ENCODE measurements at places on chromosomes 1 and 21.

DNA sequence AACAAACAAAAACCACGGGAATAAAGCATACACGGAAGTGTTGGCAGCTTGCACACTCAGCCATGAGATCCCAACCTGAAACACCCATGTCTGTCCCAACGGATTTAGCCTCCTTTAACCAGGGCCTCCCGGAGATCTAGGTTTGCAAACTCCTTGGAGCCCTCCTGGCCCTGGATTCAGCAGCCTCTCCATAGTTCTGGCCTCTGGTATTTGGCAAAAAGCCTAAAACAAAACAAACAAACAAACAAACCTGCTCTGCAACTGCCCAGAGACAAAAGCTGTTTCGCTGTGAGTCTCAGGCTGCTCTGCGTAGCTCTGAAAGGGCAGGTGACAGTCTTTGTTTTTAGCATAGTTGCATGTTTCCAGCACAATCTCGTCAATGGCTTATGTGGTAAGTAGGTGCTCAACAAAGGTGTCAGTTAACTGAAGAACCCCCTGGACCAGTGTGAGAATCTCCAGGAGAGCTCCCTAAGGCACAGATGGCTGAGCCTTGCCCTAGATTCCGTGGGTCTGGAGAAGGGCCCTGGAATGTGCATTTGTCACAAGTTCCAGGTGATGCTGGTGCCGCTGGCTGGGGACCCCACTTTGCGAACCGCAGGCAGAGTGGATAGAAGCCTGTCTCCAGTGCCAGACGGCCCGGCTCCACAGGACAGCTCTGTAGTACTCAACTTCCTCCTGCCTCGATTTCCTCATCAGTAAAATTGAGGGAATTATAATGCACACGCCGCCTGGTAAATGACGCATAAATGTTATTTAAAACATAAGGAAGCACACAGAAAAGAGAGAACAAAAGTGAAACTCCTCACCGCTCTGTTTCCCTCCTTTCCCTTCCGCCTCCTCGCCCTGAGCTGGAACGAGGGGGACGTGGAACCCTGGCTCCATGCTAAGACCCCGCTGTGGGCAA is 86.2 kb downstream of the RIPK4 start:
- no peak for DNase-seq

DNA sequence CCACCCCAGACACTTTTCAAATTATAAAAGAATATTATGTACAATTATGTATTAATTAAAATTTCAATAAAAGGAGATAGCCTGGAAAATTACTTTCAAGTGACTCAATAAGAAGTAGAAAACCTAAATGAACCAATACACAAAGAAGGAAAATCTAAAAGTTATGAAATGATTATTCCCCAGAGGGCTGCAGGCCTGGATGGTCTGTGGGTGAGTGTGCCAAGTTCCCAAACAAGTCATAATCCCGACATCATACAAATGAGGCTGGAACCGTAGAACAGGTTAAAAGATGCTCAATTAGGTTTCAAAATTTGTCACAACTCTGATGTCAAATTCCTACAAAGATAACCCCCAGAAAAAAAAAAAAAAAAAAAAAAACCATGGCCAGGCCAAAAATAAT is 12.7 kb downstream of the SPATC1L start:
- DNase-seq: no peak

DNA sequence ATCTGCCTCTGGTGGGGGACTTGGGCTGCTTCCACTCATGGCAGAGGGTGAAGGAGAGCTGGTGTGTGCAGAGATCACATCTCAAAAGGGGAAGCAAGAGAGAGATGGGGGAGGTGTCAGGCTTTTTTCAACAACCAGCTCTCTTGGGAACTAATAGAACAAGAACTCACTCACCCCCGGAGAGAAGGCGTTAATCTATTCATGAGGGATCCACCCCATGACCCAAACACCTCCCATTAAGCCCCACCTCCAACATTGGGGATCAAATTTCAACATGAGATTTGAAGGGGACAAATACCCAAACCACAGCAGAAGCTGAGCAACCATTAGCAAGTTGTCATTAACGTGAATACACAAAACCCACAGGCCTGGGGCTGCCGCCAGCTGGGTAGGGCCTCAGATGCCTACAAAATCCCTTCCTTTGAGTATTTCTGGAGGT is 12.0 kb upstream of the VWA5B1 start:
- no peak for DNase-seq

DNA sequence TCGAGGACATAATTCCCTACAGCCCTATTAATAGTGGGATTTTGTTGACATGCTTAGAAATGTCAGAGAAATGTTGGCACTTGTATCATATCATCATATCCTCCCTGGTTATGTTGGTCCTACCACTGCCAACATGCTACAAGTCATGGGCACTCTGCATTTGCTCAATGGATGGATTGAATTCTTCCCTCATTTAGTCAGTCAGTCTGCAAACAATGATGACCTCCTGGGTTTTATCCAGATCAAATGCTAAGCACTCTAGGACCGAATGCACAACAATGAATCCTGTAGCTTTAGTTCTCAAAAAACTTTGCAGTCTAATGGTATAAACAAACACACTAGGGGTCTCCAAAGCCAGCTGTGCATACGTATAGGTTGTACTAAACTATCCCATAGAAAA is 357.2 kb upstream of the DPYD start:
- DNase-seq: no peak

GRCh38 chr21:22363504-22363903 is 1365.3 kb downstream of the NCAM2 start:
- no peak for DNase-seq

GRCh38 chr1:214321705-214322453 is 40.9 kb downstream of the SMYD2 start:
- DNase-seq: no peak

DNA sequence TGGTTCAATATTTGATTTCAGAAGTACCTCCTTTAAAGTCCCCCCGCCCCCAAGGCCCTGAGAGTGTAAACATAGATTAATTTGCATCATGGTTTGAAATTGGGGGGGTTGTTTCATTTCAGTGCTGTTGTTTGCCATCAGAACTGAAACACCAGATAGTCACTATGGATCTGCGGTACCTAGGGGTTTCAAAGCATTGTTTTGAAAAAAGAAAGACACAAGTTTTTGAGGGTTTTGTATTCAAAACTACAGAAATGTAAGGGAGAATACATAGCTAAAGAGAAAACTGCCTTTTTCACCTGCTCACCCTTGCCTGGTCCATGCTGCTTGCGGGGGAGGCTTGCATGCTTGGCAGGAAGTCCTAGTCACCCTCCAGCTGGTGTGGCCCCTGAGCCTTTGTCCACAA is 59.3 kb downstream of the ACP6 start:
- DNase-seq: no peak

GRCh38 chr1:119027759-119028158 is 39.6 kb upstream of the TBX15 start:
- no peak for DNase-seq

DNA sequence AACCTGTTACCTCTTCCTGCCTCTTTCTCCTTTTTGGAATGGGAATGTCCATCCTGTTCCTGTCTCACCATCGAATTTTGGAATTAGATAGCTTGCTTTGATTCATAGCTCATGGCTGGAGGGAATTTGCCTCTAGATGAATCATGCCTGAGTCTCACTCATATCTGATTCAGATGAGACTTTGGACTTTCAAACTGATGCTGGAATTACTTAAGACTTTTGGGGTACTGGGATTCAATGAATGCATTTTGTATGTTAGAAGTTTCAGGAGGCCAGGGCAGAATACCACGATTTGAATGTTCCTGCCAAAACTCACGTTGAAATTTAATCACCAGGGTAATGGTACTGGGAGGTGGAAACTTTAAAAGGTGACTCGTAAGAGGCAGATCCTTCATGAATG is 132.4 kb downstream of the DSCAM start:
- DNase-seq: no peak

DNA sequence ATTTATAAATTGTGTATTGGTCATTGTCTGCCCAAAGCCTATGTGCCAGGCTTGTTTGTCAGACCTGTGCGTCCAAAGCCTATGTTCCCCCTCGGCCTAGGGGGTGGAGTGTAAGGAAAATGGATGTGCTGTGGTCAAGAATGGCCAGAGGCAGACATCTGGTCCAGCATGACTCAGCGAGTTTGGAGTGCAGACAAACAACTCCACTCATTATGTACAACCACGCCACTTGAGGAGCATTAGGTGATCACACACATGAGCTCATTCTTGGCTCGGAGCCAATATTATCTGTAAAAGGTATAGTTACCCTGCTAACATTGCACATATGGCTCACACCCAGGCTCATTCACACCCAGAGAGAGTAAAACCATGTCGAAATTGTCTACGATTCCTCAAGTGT is 1047.6 kb upstream of the ADGRL4 start:
- no peak for DNase-seq

DNA sequence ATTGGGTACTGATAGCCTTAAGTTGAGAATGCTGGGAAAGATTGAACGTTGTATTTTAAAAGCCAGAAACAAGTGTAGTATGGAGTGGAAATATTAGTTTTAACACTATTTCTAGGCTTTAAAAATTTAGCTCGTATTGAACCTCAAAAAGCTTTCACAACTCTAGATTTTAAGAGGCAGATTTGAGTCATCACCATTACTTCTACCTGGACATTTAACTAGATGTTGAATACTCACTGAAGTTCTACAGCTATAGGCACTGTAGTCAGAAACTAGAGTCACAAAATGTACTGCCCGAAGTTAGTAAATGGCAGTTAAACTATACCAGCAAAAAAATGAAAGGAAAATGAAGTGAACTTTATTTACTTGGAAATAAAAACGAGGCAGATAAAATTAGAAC is 96.5 kb downstream of the NEK7 start:
- no peak for DNase-seq

GRCh38 chr1:54517496-54517895 is 30.5 kb upstream of the ACOT11 start:
- no peak for DNase-seq

DNA sequence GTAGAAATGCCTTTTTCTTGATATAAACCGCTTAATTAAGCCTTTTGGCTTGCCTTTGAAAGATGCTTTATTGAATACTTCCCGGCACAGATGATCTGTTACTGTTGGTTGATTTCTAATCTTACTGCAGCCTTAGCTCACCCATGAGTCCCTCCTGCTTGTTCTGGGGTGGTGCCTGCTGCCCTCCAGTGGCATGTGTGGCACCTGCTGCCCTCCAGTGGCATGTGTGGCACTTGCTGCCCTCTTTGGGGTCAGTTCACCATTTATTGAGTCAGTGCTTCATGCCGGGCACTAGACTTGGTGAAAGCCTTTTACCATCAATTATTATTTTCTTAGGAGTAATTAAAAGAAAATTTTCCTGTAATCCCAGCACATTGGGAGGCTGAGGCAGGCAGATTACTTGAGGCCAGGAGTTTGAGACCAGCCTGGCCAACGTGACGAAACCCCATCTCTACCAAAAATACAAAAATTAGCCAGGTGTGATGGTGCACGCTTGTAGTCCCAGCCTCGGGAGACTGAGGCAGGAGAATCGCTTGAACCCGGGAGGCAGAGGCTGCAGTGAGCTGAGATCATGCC is 54.3 kb downstream of the ADARB1 start:
- peak; percentile 81 for DNase-seq

GRCh38 chr1:169184812-169185211 is 78.3 kb downstream of the ATP1B1 start:
- DNase-seq: no peak

DNA sequence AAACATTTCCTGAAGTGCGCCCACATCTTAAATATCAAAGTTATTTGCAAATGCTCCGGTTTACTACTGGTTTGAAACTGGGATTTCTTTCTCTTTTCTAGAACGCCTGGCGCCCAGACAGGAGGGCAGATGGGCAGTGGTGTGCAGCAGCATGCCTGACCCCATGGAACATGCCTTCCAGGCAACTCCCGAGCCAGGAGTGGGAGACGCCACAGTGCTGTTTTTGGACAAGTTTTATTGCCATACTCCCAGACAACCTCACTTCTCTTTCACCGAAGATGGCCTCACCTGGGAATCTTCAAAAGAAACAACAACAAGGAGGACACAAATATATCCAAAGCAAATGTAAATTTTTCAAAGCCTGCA is 21.5 kb downstream of the UBE2G2 start:
- DNase-seq: no peak

DNA sequence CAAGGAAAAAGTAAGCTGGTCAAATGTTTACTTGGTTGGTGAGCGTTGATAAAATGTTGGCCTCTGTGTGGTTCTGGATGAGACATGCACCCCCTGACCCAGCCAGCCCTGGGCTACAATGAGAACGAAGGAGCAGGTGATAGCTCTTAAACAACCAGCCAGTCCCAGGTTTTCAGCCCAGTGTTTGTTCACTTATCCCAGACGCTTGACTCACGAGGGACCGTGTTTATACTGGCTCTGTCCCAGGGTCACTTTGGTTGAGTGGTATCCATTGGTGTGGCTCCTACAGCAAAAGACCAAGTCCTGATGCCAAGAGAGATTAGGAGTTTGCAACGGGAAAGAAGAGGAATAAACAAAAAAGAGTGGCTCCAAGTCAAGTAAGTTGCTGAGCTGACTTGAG is 86.9 kb downstream of the KCNJ15 start:
- DNase-seq: no peak

- DNase-seq: peak; percentile 39
These were observed 29.6 kb downstream of the RUNX3 start for GRCh38 chr1:24900486-24900849.

GRCh38 chr1:153848805-153849204 is 73.6 kb downstream of the SLC27A3 start:
- no peak for DNase-seq

GRCh38 chr1:162835157-162835899 is 25.6 kb downstream of the CCDC190 start:
- DNase-seq: no peak

GRCh38 chr1:162551969-162552683 is 9.4 kb upstream of the UAP1 start:
- DNase-seq: no peak

GRCh38 chr1:203113308-203113707 is 14.2 kb upstream of the ADORA1 start:
- no peak for DNase-seq

- DNase-seq: no peak
These were observed 110.4 kb downstream of the PDE9A start for GRCh38 chr21:42763581-42764442.

GRCh38 chr1:19940486-19941205 is 17.2 kb upstream of the PLA2G2E start:
- no peak for DNase-seq

- no peak for DNase-seq
These were observed at the start of gene BRDT for GRCh38 chr1:91949356-91949699. BRDT (plus strand) TSS chr1:91949401; CDS start chr1:91962755, 13,354 bp downstream.

DNA sequence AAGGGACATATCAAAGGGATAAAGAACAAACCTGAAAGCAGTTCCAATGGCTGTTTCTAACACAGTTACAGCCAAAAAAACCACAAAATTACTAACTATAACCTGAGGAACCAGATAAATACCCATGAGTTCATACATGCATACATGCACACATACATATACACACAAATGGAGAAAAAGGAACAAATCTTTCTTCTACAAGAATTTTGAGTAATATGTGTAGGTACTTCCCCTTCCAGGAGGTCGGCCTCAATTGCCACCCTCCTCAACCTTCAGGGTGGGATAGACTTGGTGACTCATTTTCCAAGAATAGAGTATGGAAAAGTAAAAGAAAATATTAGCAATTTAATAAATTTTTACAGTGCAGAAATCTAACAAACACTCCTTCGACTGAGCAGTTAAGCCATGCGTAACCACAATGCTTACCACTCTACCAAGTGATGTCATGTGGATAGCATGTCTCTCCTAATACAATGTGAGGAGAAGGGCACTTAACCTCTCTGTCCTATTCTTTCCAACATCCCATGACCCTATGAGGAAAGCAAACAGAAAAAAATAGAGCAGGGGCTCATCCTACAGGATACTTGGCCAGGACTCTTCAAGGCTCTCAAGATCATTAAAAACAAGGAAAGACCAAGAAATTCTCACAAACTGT is 243.0 kb upstream of the RUNX1 start:
- DNase-seq: no peak

- no peak for DNase-seq
These were observed 51.7 kb downstream of the HUNK start for GRCh38 chr21:31924548-31924947.
